Pancreas (tissue), 10 donors: ENCODE measurements at places on chromosomes 1 and 21. TPM values are rescaled to one million over a fixed set of nuclear protein-coding genes. Genes with fewer than 3 reads are reported as not detected.

GRCh38 chr1:8011923-8012858 is 13.9 kb downstream of the ERRFI1 start:
- DNase-seq = no peak

GRCh38 chr21:41283211-41283818 is 33.3 kb upstream of the FAM3B start:
- peak; percentile 65 for DNase-seq

GRCh38 chr1:113784104-113784779 is 25.0 kb upstream of the PHTF1 start:
- no peak for DNase-seq

Gene GATAD2B
- total RNA-seq = 16.7 TPM

- DNase-seq = no peak
Observed at GRCh38 chr1:229869240-229869639, 197.8 kb upstream of the GALNT2 start.

GRCh38 chr1:117169871-117170596 is 40.7 kb downstream of the VTCN1 start:
- DNase-seq = no peak

GRCh38 chr21:36105327-36105842 is 29.5 kb upstream of the CBR3 start:
- no peak for DNase-seq

DNA sequence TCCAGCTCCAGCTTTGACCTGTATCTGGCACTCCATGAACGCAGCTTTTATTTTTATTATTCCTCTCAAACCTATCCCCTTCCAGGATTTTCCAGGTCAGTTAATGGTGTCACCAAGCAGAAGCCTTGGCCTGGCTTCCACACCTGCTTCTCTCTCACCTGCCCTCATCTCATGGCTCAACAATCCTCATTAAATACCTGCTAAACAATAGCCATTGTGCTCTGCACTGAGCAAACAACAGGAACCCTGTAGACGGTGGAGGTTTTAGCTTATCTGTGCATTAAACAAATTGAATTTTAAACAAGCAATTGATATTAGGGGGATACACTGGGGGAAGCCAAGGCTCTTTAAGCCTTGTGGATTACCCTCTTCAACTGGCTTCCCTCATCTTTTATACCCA is 15.3 kb downstream of the PYCR2 start:
- no peak for DNase-seq

GRCh38 chr1:210978316-210978973 is 155.5 kb downstream of the KCNH1 start:
- DNase-seq = no peak

DNA sequence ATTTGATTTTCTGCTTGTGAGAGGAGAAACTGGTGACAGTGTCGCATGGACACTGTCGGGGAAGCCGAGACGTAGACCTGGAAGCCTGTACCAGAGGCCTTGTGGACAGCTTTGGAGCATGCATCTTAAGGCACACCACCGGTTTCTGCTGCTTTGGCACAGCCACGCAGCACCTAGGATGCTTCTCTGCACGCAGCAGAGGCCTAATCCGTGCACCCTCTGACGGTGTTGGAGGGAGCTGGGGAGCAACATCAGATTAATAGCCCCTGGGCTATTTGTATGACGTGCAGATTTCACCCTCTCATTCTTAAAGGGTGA is 30.3 kb downstream of the TEX35 start:
- no peak for DNase-seq

- DNase-seq = no peak
Observed at GRCh38 chr1:244319283-244320132, 132.2 kb downstream of the ADSS2 start.

GRCh38 chr1:243663651-243664050 is 186.4 kb downstream of the AKT3 start:
- DNase-seq = no peak

Gene SYCP1
- total RNA-seq = not detected

GRCh38 chr1:101166583-101167120 is 70.2 kb upstream of the S1PR1 start:
- no peak for DNase-seq
